Astrocyte of the spinal cord (primary cell): ENCODE measurements at places on chromosomes 4 and X.

- DNase-seq: no peak
Measured at GRCh38 chrX:150842198-150842685, 56.2 kb downstream of the CD99L2 start.

GRCh38 chr4:86243750-86244149 is 116.1 kb downstream of the MAPK10 start:
- no peak for DNase-seq

DNA sequence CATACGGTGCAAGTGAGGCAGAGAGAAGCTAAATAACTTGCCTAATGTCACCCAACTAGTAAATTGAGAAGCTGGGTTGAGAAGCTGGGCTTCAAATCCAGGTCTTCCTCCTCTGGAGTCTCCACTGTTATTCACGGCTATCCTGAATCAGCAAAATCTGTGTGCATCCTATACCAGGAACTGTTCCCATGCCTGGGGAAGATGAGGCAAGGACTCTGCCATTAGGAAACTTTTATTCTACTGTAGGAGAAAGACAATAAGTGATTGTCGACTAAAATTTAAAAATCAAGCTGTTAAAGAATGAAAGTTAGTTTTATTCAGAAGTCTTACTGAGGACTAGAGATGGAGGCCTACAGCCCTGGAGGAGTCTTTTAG is 872 bp upstream of the TEC start:
- DNase-seq: no peak

DNA sequence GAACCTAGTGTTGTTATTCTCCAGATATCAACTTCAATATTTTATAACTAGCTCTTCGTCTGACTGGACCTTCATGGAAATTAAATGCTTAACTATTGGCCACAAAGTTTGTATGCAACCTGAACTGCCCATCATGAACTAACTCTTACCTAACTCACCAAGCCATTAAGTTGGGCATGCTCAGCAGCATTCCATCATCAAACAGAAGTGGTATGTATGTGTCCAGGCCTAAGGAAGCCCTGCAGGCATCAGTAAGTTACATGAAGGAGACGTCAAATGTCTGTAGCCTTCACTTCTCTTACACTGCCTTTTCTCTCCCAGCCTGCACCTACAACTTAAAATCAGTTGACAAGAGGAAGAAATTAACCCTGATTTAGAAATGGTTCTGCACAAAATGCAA is 1639.2 kb upstream of the PABPC4L start:
- no peak for DNase-seq

DNA sequence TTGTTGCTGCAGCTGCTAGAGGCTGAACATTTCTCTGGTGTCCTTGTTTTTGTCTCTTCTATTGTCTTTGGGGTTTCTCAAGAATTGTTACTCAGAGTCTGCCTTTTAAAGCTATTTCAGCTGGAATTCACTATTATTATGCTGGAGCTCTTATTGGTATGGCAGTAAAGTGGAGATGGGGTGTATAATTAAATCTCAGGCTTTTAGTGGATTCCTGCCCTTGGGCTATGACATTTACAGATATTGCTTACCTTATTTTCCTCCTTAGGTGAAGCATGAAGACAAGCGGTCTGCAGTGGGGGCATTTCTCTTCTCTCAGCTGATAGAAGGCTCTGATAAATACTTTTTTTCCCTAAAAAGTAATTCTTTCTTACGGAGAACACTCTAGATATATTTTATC is 1656.6 kb upstream of the IGFBP7 start:
- DNase-seq: no peak

DNA sequence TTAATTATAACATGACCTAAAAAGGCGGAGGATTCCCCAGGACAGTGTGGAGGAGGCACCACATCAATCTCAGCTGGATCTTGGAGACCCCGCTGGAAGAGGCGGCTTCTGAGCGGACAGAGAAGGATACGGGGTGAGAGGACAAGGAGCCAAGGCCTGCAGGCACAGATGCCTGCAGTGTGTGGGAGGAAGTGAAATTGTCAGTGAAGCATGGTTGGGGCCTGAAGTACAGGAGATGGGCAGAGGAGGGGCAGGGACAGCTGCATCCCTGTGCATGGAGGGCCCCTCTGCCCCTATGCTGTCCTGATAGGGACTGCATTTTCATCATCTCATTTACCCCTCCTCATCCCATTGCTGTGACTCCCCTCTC is 1.7 kb upstream of the SLC2A9 start:
- DNase-seq: no peak

GRCh38 chrX:43971966-43972961 is 926 bp downstream of the NDP start:
- DNase-seq: peak; percentile 26

DNA sequence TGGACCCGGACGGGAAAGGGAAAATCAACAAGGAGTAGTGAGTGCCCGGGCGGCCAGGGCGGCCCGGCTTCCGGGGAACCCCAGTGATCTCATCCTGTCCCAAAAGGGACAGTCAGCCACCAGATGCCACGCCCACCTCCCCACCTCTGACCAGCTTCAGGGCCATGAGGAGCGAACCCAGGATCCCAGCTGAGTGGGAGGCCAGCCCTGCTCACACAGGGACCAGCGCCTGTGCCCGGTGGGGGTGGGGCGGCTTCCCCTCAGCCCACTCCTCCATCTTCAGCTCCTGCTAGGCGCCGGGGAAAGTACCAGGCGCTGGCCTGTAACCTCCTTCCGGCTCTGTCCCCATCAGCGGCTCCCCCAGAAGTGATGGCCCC is 6.2 kb downstream of the MYL5 start:
- no peak for DNase-seq

DNA sequence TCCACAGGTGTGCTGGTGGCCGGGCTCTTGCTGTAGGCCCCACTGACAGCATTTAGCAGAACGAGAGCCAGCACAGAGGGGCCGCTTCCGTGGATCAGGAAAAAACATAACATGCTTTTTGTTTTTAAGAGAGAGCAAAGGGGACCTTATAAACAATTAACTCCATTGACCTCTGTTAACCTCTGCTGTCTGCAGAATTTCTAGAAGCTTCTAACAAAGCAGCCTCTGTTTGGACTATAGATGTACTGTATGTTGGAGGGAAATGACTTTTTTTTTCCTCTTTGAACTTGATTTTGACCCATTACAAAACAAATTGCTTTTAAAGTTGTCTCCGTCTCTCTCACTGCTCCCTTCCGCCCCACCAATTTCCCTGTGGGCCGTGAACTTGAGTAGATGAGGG is 210.7 kb downstream of the FRAS1 start:
- no peak for DNase-seq

- DNase-seq: peak; percentile 35
Measured at GRCh38 chr4:158610790-158611189, 60.9 kb downstream of the C4orf46 start.

DNA sequence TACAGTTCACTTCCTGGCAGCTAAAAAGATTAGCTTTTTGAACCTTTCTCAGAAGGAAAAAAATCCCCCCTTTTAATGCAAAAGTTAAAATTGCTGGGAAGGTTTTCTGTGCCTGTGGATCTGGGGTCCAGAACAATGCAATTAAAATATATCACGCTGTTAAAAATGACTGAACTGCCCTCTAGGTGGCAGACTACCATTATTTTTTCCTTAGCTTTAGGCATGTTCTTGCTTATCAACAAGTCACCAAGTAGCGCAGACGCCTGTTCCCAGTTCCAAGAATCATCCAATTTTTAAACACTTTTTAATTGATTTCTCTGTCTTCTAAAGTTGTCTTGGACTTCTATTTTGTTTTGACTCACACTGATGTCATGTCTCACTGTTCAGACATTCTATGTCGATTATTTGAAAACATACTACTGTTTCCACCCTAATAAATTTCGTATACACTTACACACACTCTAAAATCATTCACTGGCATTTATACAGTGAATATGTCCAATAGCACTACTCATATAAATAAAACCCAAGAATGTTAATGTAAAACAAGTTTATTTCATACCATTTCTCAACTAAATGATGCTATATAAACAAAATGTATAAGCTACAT is 661.6 kb downstream of the RAPGEF2 start:
- peak; percentile 85 for DNase-seq

DNA sequence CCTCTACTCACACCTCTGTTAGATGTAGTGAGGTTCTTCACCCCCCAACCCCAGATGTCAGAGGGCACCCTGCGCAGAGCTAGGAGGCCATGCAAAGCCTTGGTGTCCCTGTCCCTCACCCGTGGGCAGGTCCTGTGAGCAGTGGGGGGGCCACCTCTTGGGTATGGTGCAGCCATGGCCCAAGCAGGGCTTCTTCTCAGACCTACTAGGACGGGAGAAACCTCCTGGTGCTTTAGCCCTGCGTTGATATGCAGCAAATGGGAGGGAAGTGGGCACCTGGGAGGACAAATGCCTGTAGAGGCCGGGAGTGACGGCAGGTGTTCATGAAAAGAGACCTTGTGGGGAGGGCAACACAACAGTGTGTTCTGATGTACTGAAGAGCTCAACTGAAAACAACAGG is 38.5 kb upstream of the MSANTD1 start:
- no peak for DNase-seq

DNA sequence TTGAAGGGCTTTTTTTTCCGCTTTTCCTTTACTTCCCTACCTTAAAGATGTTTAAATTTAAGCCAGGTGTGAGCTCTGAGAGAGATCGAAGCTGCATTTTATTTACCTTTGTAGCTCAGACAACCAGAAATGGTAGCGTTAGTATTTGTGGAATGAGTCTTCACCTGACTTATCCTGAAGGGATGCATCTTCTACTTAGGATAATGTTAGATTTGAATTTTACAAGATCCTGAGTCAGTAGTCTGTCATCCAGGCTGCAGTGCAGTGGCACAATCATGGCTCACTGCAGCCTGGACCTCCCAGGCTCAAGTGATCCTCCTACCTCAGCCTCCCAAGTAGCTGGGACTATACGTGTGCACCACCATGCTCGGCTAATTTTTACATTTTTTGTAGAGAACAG is 26.2 kb downstream of the TMSB4X start:
- DNase-seq: no peak

- DNase-seq: no peak
Measured at GRCh38 chrX:68714856-68715255, 67.4 kb downstream of the STARD8 start.

DNA sequence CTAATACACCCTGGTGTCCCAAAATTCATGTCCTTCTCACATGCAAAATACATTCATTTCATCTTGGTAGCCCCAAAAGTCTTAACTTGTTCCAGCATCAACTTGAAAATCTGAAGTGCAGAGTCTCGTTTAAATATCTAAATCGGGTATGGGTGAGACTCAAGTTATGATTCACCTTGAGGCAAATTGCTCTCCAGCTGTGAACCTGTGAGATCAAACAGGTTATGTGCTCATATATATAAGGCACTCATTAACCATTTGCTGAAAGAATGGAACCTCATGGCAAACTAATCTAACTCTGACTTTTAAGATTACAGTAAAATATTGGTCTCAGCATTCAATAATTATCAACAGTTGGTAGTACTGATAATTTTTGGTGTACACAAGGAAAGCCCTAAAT is 55.5 kb downstream of the PDLIM5 start:
- DNase-seq: no peak

GRCh38 chrX:67601771-67602170 is 58.0 kb downstream of the AR start:
- peak; percentile 23 for DNase-seq

DNA sequence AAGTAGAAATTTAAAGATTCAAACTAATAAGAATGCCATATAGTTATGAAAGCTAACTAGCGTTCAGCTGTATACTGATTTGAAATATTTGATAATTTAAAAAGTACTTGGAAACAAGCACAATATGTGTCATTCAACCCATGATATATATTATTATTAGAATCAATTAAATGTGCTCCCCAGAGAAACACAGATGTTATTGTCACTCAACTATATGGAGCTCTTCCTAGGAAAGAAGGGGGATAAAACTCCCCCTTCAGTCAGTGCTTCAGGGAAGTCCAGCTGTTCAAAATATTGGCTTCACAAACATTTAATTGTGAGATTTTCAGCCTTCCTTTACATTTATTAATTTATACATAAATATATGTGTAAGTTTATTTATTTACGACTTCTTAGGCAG is 135.9 kb downstream of the SLC4A4 start:
- DNase-seq: no peak

DNA sequence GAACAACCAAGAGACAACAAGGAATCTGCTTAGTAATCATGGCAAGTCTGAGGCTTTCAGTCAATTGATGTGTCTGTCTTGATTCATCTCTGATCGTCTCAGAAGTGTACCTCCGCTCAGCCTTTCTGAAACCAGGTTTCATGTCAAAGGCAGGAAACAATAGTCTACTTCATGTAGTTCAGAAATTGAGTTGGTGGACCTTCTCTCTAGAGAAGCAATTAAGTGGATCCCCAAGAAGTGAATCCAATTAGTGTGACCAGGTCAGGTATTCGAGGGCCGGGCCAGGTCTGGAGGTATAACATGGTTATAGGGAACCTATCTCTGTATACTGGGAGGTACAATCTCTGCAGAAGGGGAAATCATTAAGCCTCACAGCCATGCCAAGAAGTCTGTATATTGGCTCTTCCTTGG is 32.0 kb downstream of the DAPP1 start:
- DNase-seq: no peak

DNA sequence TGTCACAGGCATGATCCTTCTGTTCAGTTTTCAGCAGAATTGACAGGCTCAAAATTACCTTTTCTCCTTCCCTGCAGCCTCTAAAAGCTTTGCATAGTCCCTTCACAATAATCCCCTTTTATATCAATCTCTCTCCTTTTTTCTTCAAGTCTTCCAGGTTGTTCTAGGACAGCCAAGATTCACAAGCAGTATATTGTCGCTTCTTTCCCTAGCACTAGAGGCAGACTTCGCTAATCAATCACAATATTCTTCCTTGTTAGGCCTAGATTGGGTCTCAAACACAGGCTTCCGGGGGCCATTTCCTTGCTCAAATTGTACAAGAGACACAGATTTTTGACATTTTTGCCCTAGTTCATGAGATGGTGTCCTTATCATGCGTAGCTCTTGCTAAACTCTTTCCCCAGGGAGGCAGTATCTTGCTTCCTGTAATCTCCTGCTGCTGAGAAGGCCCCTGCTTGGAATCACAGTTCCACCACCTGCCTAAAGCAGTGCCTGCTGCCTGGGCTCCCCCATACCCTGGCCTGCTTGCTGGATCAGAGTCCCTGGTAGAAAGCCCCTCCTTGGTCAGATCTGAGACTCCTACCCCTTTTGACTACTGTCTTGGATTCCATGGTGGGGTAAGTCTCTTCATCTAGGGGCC is 57.3 kb downstream of the DMP1 start:
- no peak for DNase-seq

DNA sequence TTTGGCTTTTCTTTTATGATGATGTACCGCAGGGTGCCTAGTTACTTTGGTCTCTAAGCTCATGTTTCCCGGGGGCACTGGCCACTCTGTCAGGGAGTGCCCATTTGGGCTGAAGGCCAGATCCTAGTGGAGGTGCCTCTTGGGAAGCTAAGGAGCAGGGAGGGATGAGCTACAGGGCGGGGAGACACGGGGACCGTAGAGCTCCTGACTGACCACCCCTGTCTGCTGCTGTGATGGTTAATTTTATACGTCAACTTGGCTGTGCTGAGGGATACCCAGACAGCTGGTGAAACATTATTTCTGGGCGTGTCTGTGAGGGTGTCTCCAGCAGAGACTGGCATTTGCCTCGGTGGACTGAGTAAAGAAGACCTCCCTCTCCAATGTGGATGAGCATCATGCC is 24.9 kb upstream of the CLDN24 start:
- no peak for DNase-seq
